Right lung (tissue), 10 donors: ENCODE measurements at places on chromosomes 6 and 20. TPM values are rescaled to one million over a fixed set of nuclear protein-coding genes. Genes with fewer than 3 reads are reported as not detected.

The HLA-DRA gene
- 68.4 TPM for polyA plus RNA-seq

The TTLL9 gene
- 5.5 TPM for polyA plus RNA-seq

The ANGPT4 gene
- 0.07 TPM for polyA plus RNA-seq

The PRSS16 gene
- polyA plus RNA-seq: 5.0 TPM

The PLCB1 gene
- 11.8 TPM for polyA plus RNA-seq

The ANKEF1 gene
- polyA plus RNA-seq: 5.5 TPM

The PRDM13 gene
- not detected for polyA plus RNA-seq

The SNAP25 gene
- polyA plus RNA-seq: 11.5 TPM

The TFB1M gene
- polyA plus RNA-seq: 18.2 TPM

The FRK gene
- polyA plus RNA-seq: 4.4 TPM

The SMLR1 gene
- 0.12 TPM for polyA plus RNA-seq

- DNase-seq: no peak
Measured at GRCh38 chr20:20273286-20273685, 94.6 kb upstream of the INSM1 start.

DNA sequence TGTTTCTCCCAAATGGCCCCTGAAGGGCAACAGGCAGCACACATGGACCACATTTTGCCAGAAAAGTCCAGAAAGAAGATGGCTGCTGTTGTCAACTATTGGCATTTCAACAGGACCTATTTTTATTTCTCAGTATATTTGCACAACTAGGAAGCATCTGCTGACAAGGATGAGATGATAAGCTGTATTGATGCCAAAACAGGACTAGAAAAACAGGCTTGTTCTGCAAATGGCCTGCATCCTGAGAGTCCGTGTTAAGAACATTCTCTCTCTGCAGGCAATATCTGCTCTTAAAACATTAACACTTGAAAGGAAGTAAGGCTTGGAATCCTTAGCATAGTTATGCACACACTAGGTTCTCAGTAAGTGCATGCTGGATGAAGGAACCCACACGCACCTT is 283.7 kb downstream of the ESR1 start:
- no peak for DNase-seq

- DNase-seq: no peak
Measured at GRCh38 chr6:32244270-32244669, 20.4 kb upstream of the NOTCH4 start.

DNA sequence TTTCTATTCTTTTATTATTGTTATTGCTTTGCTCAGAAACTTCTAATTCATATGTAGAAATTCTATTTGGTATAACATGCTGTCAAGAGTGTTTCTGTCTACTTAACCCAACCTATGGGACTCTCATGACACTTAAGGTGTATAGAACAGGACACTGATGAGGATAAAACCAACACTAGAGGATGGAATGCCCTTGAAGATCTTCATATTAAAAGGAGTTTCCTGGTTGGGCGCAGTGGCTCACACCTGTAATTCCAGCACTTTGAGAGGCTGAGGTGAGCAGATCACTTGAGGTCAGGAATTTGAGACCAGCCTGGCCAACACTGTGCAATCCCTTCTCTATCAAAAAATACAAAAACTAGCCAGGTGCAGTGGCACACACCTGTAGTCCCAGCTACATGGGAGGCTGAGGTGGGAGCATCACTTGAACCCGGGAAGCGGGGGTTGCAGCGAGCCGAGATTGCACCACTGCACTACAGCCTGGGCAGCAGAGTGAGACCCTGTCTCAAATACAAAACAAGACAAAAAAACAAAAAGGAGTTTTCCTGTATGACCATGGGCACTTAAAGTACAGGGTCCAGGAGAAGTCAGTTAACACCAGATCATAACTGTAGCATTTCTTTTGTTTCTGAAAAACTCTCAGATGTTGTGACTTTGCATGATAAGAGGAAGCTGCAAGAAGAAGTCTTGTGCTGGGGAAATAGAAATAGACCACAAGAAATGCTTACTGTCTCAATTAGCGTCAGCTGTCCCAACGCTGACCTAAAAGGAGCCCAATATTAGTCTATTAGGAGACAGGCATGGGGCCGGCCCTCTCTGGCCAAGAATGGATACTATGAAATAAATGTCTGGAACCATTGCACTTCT is 38.9 kb upstream of the CD2AP start:
- no peak for DNase-seq

GRCh38 chr6:18245642-18246041 is 18.7 kb downstream of the DEK start:
- no peak for DNase-seq

GRCh38 chr6:35686873-35687555 is 1.7 kb downstream of the FKBP5 start:
- no peak for DNase-seq

- DNase-seq: no peak
Measured at GRCh38 chr6:90169374-90169773, 127.3 kb downstream of the BACH2 start.

GRCh38 chr6:108958900-108959770 is 110.9 kb downstream of the ARMC2 start:
- no peak for DNase-seq

GRCh38 chr6:22368794-22369193 is 72.0 kb upstream of the PRL start:
- DNase-seq: no peak

GRCh38 chr6:47733879-47734558 is 35.6 kb downstream of the ADGRF4 start:
- peak; percentile 2 for DNase-seq

- no peak for DNase-seq
Measured at GRCh38 chr20:45950330-45950646, 15.8 kb downstream of the PCIF1 start.

DNA sequence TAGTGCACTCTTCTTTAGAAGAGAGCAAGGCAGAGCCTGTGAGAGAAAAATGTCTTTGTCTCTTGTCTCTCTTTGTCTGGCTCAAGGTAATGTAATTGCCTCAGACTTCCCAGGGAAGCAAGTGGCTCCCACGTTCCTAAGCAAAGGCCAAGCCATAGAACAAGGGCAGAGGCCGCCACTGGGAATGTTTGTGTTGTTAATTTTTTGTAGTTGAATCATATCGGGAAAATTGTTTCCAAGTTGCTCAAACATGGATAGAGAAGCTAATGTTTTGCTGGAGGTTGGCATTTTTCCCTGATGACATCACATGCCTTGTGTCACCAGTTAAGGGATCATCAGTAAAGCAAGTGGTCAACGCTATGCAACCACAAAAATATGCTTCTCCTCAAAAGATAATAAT is 211.5 kb upstream of the FOXA2 start:
- no peak for DNase-seq

- no peak for DNase-seq
Measured at GRCh38 chr20:59786801-59787537, 146.5 kb downstream of the SYCP2 start.

DNA sequence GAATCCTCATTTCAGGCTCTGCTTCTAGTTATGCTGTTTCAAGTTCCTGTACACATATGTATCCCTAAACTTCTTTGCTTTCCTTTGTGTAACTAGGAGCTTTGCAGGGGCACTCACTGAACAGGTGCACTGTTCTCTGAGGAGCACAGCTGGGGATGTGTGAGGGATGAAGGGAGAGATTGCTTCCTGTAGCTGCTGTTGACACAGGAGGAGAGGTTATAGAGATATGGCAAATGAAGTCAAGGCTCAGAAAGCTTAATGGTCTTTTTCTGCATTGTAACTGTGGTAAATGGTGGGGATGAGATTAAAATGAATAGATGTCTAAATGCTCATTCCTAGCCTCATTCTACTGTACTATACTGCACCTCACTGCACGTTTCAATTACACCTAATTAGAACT is 454.3 kb downstream of the BTBD3 start:
- DNase-seq: no peak

- DNase-seq: no peak
Measured at GRCh38 chr20:62755817-62756724, 40.2 kb upstream of the MRGBP start.

- DNase-seq: no peak
Measured at GRCh38 chr20:21693322-21693721, 12.1 kb upstream of the PAX1 start.

DNA sequence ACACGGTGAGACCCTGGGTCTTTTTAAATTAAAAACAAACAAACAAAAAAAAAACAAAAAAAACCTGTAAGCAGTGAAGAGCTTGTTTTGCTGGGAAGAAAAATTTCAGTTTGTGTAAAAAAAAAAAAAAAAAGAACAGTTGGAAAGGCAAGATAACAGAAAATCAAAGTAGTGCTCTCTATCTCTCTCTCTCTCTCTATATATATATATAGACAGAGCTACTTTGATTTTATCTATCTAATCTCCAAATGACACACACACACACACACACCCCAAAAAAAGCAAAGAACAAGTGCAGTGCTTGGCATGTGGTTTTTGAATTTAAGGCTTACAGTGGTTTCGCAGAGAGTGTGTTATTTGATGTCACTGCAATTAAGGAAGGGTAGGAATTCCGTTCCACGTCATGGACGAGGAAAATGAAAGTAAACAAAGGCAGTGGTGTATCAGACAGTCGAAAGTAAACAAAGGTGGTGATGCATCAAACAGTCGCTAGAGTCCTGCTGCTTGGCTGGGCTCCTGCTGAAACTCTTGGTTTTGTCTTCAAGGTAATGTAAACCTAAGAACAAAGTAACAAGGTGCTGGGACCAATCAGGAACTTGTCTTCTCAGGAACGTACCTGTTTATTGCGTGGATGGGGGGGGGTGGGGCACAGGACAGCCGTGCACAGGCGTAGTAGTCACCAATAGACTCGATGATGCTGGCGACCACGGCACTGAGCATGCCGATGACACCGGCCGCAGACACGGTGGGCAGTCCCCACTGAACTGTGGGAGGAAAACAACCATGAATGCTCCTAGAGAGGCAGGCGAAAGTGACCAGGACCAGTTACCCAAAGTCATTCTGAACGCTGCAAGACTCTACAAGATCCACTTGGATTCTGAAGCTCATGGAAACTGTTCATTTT is 131.8 kb downstream of the SLC23A2 start:
- no peak for DNase-seq

DNA sequence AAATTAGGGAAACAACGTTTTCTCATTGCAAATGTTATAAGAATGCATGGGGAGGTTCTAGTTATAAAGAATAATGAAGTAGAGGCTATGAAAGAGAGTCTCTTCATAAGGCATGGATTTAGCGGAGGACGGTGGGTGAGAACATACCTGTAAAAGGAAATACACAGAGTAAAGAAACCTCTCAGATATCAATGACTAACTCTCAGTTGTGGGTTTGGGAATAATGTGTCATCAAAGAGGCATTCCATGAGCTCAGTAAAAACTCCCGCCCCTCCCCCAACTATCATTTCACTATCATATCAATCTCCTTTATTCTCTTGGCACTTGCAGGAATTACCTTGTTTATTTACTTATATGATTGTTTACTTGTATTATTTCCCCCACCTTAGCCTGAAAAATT is 695.4 kb downstream of the PTPRT start:
- no peak for DNase-seq

GRCh38 chr20:51661609-51662178 is 106.5 kb downstream of the ATP9A start:
- DNase-seq: no peak

GRCh38 chr6:131258010-131258652 is 122.9 kb downstream of the AKAP7 start:
- no peak for DNase-seq

- no peak for DNase-seq
Measured at GRCh38 chr20:13105864-13106457, 97.2 kb downstream of the SPTLC3 start.

DNA sequence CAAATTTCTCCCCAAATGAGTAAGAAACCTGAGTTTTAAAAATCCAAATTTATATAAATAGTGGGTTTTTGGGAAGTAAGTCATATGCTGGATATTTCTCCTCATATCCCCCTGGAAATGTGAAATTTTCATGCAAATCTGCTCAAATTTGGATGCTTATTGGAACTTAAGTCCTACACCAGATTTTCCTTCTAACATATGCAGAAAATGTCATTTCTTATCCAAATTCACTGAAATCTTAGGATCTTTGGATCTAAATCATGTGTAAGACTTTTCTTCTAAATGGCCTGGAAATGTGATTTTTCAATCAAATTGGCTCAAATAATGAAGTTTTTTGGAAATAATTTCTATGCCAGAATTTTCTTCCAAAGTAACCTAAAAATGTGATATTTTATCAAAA is 33.0 kb downstream of the ZNF133 start:
- DNase-seq: no peak

- no peak for DNase-seq
Measured at GRCh38 chr6:158803733-158804143, 15.4 kb downstream of the EZR start.

GRCh38 chr6:27795697-27796494 is 116.3 kb downstream of the OR2B2 start:
- peak; percentile 91 for DNase-seq

DNA sequence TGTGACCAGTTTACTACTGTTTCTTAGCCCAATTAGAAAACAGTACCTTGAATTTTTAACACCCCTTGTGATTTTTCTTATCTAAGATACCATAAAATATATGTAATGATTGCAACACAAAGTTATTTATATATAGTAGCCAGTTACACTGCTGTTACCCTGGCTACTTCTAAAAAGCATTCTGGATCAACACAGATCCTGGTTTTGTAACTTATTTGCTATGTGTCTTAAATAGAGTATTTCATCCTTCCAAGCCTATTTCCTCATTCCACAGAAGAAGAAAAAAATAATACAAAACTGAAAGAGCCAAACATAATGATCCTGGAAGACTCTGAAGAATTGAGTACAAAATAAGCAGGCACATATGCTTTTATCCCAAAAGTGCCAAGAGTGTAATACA is 19.0 kb upstream of the GSTA4 start:
- peak; percentile 49 for DNase-seq

DNA sequence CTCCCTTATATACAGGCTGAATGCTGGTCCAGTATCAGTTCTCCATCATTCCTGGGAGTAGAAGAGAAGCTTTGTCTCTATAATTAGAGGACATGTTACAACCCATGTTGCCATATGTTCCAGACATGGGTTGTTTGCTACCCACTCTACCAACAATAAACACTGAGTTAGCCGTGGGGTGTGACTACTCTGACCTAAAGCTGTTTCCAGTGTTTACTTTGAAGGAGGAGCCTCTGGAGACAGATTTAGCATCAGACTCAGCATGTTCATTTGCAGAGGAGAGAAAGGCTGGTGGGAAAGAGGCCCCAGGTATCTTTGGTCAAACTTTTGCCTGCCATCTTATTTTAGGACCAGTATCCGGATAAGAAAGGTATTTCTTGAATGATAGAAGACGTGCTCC is 157.9 kb upstream of the SNX9 start:
- DNase-seq: no peak

GRCh38 chr6:151807513-151808370 is at the start of gene ESR1:
TSS of gene ESR1 (plus strand) at chr6:151807682. CDS start at chr6:151807913, 231 bp downstream.
- DNase-seq: peak; percentile 8

- DNase-seq: no peak
Measured at GRCh38 chr6:125392682-125393081, 90.9 kb upstream of the HDDC2 start.
